NCI-H2081 (cell line): ENCODE measurements at places on chromosomes 3 and 15.
A peak's percentile ranks its signal among the peaks of the same experiment; 100 is the strongest.

- peak; percentile 19 for DNase-seq
These were observed 34.7 kb downstream of the LMLN start for GRCh38 chr3:197994736-197995135.

GRCh38 chr3:134496471-134497071 is 10.7 kb downstream of the CEP63 start:
- DNase-seq = no peak

GRCh38 chr3:80542456-80542855 is 774.7 kb upstream of the ROBO1 start:
- DNase-seq = no peak

DNA sequence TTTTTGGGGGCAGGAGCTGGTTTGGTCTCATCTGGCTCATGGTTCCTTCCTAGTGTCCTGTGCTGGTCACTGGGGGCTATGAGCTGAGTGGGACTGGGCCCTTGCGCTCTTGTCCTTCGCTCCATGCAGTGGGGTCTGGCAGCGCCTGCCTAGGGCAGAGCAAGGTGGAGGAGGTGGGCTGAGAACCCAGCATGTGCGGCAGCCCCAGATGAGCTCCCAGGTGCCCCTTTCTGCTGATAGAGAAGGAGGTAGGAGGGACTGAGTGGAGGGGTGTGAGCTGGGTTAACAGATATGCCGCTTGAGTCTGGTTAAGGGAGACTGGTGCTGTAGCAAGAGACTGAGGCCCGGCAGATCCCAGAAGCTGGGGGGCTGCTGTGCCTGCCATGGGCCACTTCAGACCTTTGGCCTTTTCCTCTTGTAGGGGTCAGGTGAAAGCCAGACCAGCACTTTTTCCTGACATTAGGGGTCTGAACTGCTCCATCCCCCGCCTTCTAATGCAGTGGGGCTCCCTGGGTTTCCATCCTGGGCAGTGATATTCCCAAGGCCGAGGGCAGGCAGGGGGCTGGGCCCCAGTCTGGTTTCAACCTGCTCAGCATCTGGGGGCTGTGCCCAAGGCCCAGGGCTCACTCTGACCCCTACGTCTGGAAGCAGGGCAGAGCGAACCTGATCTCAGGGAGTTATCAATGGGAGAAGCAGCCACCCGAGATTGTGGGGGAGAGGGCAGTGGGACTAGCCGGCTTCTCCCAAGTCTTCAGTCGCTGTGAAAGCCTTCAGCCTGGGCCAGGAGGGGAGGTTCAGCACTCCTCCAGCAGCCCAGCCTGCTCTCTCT is 62.9 kb upstream of the PRR23C start:
- no peak for DNase-seq

GRCh38 chr3:128398586-128398985 is 68.1 kb downstream of the DNAJB8 start:
- no peak for DNase-seq

DNA sequence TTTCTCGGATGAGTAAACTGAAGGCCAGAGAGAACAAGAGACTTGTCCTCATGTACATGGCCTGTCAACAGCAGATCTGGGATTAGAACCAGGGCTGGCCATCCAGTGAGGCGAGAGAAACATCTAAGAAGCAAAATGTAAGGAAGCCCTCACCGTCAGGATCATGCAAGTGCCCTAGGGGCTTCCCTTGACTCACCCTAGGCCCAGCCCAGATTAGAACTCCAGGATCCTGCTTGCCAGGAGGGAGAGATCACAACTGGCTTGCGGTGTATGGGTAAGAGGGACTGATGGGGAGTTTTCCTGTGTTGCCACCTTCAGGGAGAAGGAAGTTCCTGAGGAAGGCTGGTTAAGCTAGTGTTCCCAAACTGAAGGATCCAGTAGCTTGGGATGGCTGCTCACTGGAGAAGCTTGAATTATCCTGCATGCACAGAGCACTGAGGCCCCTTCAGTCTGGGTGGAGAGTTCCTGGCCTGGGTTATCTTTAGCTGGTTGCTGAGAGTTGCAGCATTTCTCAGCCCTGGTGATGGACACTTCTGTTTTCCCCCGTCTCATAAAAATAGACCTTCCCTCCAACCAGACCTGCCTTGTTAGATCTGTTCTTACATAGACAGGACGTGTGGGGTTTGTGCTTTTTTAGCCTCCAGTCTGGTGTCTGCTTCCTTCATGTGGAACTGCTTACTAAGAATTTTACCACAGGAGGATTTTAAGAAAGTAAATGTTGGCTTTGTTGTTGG is 28.2 kb upstream of the XIRP1 start:
- no peak for DNase-seq

GRCh38 chr15:70133296-70133695 is 35.6 kb upstream of the TLE3 start:
- no peak for DNase-seq

DNA sequence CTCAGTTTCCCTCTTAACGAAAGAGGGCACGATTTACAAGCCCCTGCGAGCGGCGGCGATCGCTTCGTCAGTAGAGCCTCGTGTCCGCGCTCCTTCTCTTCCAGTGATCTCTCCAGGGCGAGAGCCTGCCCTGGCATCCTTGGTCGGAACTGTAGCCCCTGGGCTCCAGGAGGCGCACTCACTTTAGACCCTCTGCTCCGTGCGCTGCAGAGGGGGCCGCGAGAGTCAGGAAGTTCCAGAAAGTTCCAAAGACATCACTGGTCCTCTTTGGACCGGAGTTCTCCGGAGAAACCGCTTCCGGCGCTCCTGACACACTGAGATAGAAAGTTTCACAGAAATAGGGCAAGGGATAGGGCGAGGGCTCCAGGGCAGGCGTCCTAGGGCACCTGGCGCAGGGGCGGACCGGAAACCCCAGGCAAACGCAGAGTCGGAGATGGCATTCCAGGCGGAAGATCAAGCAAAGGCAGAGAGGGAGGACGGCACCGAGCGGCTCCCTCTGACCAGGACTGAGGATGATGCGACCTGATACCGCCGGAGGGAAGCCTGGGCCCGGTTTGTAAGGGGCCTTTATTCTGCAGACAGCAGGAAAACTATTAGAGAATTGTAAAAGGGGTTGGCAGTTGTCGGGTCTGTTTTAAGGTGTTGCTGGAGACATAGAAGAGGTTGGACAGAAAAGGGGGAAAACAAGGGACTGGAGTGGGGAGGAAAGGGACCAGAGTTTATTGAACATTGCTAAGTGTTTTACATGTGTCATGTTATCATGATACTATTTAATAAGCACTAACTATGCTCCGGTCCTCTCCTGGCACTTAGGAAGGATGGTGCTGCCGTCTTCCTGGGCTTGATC is 1.3 kb upstream of the CPEB1 start:
- no peak for DNase-seq

- DNase-seq = no peak
These were observed 369 bp upstream of the U2SURP start for GRCh38 chr3:143001034-143001368.

- no peak for DNase-seq
These were observed 16.0 kb downstream of the LRRN1 start for GRCh38 chr3:3815206-3815605.

DNA sequence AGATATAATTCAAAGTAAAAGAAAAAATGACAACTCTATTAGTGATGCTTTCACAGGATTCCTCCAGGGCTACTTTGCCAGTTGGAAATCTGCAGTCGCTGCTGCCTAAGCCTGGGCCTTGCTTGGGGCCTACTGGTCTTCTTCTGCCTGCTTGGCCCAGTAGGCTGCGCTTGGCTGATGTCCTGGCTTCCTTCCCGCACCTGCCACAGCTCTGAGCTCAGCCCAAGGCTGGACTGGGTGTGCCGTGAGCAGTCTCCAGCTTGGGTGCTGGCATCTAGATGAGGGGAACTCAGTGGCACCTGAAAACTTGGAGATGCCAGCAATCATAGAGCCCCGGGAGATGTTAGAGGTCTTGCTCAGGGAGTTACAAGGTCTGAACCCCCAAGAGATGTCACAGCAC is 108.3 kb downstream of the BCHE start:
- DNase-seq = no peak

DNA sequence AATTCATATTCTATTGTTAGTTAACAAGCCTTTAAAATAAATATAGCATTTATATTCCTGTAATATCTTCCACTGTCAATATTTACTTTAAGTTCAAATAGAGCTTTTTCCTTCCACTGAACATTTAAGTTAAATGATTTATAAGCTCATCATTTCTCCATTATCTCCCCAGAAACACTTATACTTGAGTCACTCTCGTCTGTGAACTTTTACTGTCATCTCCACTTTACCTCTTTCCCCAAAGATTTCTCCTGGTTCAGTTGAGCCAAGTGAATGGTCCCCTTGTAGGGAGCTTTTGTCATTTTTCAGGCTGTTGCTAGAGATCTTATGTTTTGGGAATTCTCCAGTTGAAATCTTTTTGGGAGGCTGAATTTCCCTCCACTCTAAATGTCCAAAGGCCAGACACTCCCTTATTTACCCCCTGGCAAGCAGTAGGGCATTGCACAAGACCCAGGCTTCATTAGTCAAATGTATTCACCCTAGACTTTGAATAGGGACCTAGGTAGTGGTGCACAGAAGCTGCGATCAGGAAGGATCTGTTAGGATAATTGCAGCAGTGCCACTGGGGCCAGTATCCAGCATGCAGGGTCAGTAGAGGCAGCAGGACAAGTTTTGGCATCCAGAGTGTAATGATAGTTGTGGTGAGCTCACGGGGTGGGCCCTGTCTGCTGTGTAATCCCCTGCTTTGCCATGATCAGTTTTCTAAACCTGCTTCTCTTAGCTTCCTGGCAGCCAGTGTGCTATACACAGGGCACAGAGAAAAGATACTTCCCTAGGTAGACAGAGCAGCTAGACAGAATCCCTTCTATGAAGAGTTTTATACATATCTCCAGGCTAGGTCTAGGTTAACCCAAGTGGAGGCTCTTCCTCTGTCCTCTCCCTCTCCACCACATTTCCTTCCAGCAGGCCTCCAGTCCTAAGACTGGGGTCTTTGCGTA is 356.5 kb upstream of the SLCO3A1 start:
- DNase-seq = no peak

- DNase-seq = no peak
These were observed 261.9 kb upstream of the ICE2 start for GRCh38 chr15:60740787-60741354.
